Right lobe of liver (tissue), 6 donors: ENCODE measurements at places on chromosomes 11 and 22. TPM values are rescaled to one million over a fixed set of nuclear protein-coding genes. Genes with fewer than 3 reads are reported as not detected.

DNA sequence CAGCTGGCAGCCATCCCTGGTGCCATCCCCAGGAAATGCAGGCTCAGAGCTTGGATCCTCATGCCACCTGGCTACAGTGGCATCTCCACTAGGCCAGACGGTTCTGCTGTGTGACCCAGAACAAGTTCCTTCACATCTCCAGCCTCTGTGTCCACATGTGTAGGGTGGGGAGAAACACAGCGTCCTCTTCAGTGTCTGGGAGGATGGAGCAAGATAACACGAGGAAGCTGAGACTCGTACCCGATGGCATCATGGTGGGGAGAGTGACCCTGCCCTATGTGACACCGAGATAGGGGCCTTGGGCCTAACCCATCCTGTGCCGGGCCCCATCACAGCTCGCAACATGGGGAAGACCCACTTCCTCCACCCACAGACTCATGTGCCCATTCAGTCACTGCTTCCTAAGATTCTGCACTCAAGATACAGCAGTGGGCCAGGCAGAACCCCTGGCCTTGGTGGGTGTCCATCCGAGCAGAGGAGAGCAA is 78.5 kb downstream of the MORC2 start:
- no peak overlapping the region for H3K27ac ChIP-seq
- H3K27me3 ChIP-seq: no peaks in the 10 kb centered on the region
- H3K4me3 ChIP-seq: no peak overlapping the region
- peaks cover 6% of the 10 kb centered on the region for H3K4me1 ChIP-seq
- no peak for DNase-seq
- H3K36me3 ChIP-seq: no peaks in the 10 kb centered on the region

GRCh38 chr11:32829680-32830412 is at the start of gene PRRG4:
TSS of gene PRRG4 (plus strand) at chr11:32829927. CDS start at chr11:32830530, 603 bp downstream.
- peak within 1 kb of the TSS; percentile 82 for H3K4me3 ChIP-seq
- H3K27ac ChIP-seq: peak within 1 kb of the TSS; percentile 99
- no peaks in the 10 kb centered on the region for H3K27me3 ChIP-seq
- H3K36me3 ChIP-seq: no peaks in the 10 kb centered on the region
- H3K4me1 ChIP-seq: peaks cover 11% of the 10 kb centered on the region
- peak; percentile 82 for DNase-seq

GRCh38 chr22:25938151-25938550 is 196.2 kb downstream of the MYO18B start:
- H3K4me1 ChIP-seq: no peaks in the 10 kb centered on the region
- no peaks in the 10 kb centered on the region for H3K27me3 ChIP-seq
- no peaks in the 10 kb centered on the region for H3K36me3 ChIP-seq
- DNase-seq: no peak
- H3K27ac ChIP-seq: no peak overlapping the region

DNA sequence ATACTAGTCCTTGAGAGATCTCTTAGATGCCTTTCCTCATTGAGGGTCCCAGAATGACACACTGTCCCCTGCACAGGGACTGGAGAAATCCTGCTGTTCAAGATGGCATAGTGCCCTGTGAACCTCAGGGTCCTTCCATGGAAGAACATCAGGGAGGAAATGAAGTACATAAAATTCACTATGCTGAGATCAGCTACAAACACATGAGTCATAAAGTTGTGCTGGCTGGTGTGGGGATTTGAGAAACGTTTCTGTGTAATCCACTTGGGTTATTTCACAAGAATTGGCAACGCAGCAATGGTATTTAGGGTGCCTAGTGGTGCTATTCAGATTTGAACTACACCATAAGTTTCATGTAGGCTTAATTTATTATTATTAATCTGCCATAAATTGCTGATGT is 174.4 kb downstream of the MAML2 start:
- no peak overlapping the region for H3K4me3 ChIP-seq
- H3K4me1 ChIP-seq: no peaks in the 10 kb centered on the region
- no peaks in the 10 kb centered on the region for H3K27me3 ChIP-seq
- no peak overlapping the region for H3K27ac ChIP-seq

- H3K4me1 ChIP-seq: no peaks in the 10 kb centered on the region
- no peaks in the 10 kb centered on the region for H3K36me3 ChIP-seq
- no peak overlapping the region for H3K27ac ChIP-seq
- no peak overlapping the region for H3K4me3 ChIP-seq
- DNase-seq: no peak
Observed at GRCh38 chr11:63020671-63021291, 5.1 kb upstream of the SLC22A8 start.

GRCh38 chr22:30044369-30044768 is 35.9 kb upstream of the HORMAD2 start:
- H3K27ac ChIP-seq: peak overlapping the region; percentile 28
- H3K27me3 ChIP-seq: no peaks in the 10 kb centered on the region
- H3K4me3 ChIP-seq: no peak overlapping the region

DNA sequence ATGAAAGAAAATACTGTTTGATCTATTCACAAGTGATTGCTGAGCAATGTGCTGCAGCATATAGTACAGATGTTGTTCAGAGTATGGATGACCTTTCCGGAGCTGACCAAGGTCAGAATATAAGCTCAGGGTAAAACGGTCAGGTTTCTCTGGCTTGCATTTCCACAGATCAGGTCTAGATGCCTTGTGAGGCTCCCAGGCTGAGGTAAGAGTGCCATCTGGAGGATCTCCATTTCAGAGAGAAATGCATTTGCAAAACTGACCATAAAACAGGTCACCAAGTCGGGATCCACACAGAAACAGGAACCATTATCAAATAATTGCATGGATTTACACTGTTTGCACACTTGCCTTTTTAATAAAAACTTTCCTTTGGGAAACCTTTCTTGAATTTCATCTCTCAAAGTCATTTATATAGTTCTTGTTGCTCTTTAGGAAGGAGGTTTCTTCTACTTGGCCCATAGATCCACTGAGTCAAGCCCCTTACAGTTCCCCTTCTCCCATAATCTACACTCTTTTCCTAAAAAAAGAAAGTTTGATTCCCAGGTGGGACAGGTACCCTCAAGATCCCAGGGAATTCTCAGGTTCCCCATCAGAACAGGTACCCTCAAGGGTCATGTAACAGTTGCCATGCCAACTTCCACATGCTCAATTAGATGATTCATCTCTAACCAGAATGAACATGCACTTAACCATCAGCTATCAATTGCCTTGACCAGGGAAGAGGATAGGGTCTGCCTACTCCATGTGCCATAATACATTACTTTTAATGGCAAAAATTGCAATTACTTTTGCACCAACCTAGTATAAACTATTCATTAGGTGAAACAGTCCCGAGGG is 25.0 kb upstream of the TMPRSS5 start:
- no peak overlapping the region for H3K27ac ChIP-seq
- DNase-seq: no peak
- H3K4me1 ChIP-seq: no peaks in the 10 kb centered on the region
- no peaks in the 10 kb centered on the region for H3K27me3 ChIP-seq
- H3K4me3 ChIP-seq: no peak overlapping the region

- no peak overlapping the region for H3K27ac ChIP-seq
- H3K4me1 ChIP-seq: no peaks in the 10 kb centered on the region
- no peaks in the 10 kb centered on the region for H3K27me3 ChIP-seq
- no peak overlapping the region for H3K4me3 ChIP-seq
Observed at GRCh38 chr11:29211202-29211601, 805.6 kb downstream of the KCNA4 start.

GRCh38 chr22:38981005-38981991 is 849 bp upstream of the APOBEC3B start:
- no peaks in the 10 kb centered on the region for H3K4me1 ChIP-seq
- no peak overlapping the region for H3K27ac ChIP-seq
- DNase-seq: no peak

DNA sequence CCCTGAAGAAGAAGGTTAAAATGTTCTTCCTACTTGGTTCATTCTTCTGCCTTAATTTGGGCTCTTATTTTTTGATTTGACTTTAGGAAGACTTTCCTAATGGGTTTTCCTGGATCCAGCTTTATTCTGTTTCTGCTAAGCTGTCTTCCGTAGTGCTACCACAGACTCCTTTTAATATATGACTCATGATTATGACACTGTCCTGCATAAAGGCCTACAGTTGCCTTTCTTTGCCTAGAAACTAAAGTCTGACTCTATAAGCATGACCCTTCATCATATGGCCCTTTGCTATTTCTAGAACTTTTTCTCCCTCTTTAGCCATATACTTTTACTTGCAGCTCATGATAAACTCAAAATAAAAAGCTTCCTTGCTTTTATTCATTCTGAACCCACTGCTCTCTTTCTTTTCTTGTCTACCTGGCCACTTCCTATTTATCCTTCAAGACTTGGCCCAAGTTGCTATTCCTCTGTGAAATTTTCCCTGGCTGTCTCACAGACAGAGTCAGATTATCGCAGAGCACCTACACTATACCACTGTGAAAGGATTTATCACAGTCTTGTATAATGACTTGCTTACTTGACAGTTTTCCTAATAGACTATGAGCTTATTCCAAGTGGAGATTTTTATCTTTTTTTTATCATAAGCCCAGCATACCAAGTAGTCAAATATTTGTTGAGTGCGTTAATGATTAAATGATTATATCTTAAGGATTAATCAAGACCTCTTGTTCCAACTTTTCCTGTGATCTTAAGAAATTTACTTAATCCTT is 24.7 kb downstream of the TBCEL start:
- no peak overlapping the region for H3K27ac ChIP-seq
- H3K4me1 ChIP-seq: peaks cover 5% of the 10 kb centered on the region
- peaks cover 5% of the 10 kb centered on the region for H3K36me3 ChIP-seq
- H3K4me3 ChIP-seq: no peak overlapping the region
- H3K27me3 ChIP-seq: no peaks in the 10 kb centered on the region

- H3K27ac ChIP-seq: no peak overlapping the region
- no peaks in the 10 kb centered on the region for H3K36me3 ChIP-seq
- no peak for DNase-seq
Observed at GRCh38 chr11:62399878-62400266, 19.0 kb upstream of the SCGB1A1 start.

DNA sequence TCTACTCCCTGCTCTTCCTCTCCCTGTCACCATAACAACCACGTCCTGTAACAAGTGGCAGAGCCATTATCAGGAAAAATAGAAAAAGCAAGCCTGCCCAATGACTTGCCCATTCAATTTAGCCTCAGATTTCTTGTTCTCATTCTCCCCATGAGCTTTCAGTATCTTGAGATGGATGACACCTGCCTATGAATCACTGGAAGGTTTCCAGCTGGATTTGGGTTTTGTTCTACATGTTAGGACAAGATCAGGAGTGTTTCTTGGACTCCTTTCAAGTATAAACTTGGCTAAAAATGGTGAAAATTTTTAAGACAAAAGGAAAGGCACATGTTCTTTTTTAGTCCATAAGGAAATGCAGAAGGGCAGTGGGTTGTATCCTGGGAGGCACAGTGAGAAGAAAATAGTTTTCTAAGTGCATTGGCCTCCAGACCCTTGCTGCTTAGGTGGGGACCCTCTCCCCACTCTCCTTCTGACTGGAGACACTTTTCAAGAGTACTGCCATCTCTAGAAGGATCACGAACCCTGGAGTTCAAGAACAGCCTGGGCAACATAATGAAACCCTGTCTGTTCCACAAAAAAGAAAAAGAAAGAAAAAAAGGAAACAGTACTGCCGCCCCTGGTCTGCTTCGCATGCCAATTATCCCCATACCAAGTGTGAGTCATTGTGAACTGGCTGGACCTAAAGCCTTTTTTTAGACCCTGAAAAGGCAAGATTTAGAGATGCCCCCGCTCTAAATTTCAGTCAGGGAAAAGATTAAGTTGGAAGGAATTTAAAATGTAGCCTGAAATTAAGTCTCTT is 51.0 kb downstream of the MTNR1B start:
- H3K27me3 ChIP-seq: no peaks in the 10 kb centered on the region
- no peak for DNase-seq
- no peaks in the 10 kb centered on the region for H3K36me3 ChIP-seq

DNA sequence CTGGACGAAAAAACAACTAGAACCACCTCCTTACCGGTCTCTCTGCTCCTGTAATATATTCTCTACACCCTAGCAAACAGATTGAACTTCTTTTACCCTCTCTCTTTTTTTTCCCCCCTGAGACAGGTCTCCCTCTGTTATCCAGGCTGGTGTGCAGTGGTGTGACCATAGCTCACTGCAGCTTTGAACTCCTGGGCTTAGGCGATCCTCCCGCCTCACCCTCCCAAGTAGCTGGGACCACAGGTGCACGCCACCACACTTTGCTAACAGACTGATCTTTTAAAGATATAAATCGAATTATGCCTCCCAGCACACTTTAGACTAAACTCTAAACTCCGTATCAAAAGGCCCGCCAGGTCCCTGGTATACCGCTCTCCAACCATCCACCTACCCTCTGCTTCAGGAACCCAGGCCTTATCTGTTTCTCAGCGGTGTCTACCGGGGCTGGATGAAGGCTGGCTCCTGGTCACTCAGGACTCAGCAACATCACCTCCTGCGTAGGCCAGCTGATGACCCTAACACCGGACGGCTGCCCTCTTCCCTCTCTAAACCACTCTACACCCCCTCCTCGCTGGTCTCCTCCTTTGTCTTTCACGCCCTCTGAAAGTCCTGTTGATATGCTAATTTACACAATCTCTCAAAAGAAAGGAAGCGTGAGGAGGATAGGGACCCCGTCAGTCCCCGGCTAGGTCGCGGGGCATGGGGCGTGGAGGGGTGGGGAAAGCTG is 745 bp downstream of the C22orf39 start:
- H3K27ac ChIP-seq: peak overlapping the region; percentile 92
- H3K4me1 ChIP-seq: peaks cover 14% of the 10 kb centered on the region
- no peaks in the 10 kb centered on the region for H3K36me3 ChIP-seq
- H3K27me3 ChIP-seq: no peaks in the 10 kb centered on the region
- peak overlapping the region; percentile 78 for H3K4me3 ChIP-seq

DNA sequence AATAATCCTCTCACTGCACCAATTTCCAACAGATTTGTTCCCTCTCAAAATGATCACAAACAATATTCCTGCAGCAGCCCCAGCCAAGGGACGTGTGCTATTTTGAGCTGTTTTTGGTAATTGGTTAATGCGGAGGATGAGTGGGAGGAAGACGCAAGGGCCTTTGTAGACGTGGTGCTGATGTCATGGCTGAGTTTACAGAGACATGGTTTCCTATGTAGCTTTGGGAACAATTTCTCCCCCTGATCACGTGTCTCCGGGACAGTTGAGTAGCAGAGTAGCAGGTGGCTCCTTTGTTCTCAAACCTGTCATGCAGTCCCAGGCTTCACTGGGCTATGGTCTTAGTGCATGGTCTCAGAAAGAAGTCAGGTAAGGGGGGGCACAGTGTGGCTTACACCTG is 183.2 kb upstream of the NECTIN1 start:
- DNase-seq: no peak
- H3K27me3 ChIP-seq: no peaks in the 10 kb centered on the region
- H3K36me3 ChIP-seq: no peaks in the 10 kb centered on the region
- no peak overlapping the region for H3K27ac ChIP-seq
- H3K4me3 ChIP-seq: no peak overlapping the region

GRCh38 chr11:113151521-113151920 is 162.9 kb upstream of the TTC12 start:
- no peaks in the 10 kb centered on the region for H3K27me3 ChIP-seq

GRCh38 chr11:119584193-119585042 is 144.6 kb downstream of the NECTIN1 start:
- peak overlapping the region; percentile 37 for H3K4me3 ChIP-seq
- no peaks in the 10 kb centered on the region for H3K36me3 ChIP-seq
- DNase-seq: peak; percentile 39
- no peaks in the 10 kb centered on the region for H3K27me3 ChIP-seq
- H3K4me1 ChIP-seq: no peaks in the 10 kb centered on the region

- no peaks in the 10 kb centered on the region for H3K4me1 ChIP-seq
- H3K27ac ChIP-seq: no peak overlapping the region
- no peak for DNase-seq
- H3K36me3 ChIP-seq: no peaks in the 10 kb centered on the region
Observed at GRCh38 chr22:23754980-23755636, 883 bp upstream of the VPREB3 start.

Gene YPEL1
- 1.4 TPM for total RNA-seq

Gene C11orf86
- total RNA-seq: not detected

Gene OR5P2
- total RNA-seq: not detected

Gene MRGPRX2
- not detected for total RNA-seq

Gene MRPL49
- 29.7 TPM for total RNA-seq

Gene SCN2B
- total RNA-seq: not detected

Gene C11orf87
- not detected for total RNA-seq

Gene TYR
- total RNA-seq: not detected

Gene YIF1A
- total RNA-seq: 85.3 TPM
